EH (cell line): ENCODE measurements at places on chromosomes 1 and 21.

DNA sequence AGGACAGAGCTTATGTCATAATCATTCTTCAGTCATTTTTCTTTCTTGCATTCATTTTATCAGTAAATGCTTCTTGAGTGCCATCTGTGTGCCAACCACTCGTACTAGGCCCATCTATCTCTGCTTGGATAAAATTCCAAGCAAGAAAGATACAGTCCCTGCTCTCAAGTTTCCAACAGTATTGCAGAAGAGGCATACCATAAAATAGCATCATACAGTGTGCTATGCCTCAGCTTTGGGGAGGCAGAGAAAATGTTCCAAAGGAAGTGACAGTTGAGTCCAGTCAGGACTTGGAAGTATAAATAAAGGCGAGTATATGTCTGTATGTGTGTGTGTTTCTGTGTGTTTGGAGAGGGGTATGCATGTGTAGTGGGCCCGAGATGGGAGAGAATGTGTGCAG lies 113.4 kb upstream of the HOOK1 start:
- DNase-seq, result peak; percentile 61

DNA sequence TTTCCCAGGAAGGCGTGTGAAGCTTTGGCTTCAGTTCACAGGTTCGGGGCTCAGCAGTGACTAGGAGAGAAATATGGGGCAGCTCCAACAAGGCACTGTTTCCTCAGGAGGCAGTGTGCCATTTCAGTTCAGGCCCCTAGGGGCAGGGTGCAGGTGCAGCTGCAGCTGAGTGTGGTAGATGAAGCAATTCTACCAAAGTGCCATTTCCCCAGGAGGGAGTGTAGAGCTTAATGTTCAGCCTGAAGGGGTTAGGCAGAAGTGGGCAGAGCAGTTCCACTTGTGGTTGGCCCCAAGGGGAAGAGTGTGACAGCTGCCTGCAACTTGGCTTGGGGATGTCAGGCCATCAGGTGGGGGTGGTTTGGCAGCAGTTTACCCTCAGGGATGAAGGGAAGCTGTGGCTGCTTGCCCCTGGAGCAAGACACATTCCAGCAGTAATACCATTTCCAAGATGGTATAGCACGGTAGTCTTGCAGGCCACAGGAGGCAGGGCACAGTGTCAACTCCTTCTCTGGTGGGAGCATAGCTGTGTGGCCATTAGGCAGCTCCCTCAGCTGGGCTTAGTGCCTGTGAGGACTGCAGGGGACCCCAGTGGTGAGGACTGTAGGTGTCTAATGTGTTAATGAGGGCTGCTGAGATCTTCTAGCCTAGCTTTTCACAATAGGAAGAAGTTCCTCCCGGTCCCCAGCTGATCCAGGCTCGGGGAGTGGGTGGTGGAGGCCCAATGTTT lies 34.7 kb downstream of the RGSL1 start:
- DNase-seq, result no peak

GRCh38 chr1:75616436-75617433 lies 5.8 kb upstream of the SLC44A5 start:
- DNase-seq, result peak; percentile 27

- peak; percentile 89 for DNase-seq
Observed at GRCh38 chr1:15028102-15028501, 125.4 kb upstream of the TMEM51 start.

GRCh38 chr1:29524285-29525065 lies 288.2 kb downstream of the PTPRU start:
- no peak for DNase-seq
